ENCODE measurements at places on chromosomes 1 and 21.
A peak's percentile ranks its signal among the peaks of the same experiment; 100 is the strongest.

GRCh38 chr1:172276120-172276818 is 144.2 kb upstream of the C1orf105 start:
- DNase-seq = no peak

- no peak for DNase-seq
Observed at GRCh38 chr1:203171341-203172183, 4.1 kb downstream of the MYBPH start.

GRCh38 chr21:27301220-27301619 is 334.3 kb upstream of the ADAMTS5 start:
- no peak for DNase-seq

GRCh38 chr1:217139513-217139912 is 416.3 kb upstream of the ESRRG start:
- peak; percentile 40 for DNase-seq

GRCh38 chr1:206534552-206534951 is 27.2 kb downstream of the RASSF5 start:
- no peak for DNase-seq

- DNase-seq = no peak
Observed at GRCh38 chr1:62452951-62453350, 16.1 kb downstream of the USP1 start.

DNA sequence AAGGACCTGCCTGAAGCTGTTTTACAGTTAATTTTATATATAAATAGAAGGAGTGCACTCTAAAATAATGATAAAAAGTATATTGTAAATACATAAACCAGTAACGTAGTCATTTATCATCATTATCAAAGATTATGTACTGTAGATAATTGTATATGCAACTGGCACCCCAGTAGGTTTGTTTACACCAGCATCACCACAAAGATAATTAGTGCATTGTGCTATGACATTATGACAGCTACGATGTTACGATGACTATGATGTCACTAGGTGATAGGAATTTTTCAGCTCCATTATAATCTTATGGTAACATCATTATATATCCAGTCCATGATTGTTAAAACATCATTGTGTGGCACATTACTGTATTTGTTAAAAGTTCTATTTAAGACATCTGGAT is 185.2 kb downstream of the LBR start:
- no peak for DNase-seq

- DNase-seq = no peak
Observed at GRCh38 chr1:161910604-161911003, 113.1 kb downstream of the OLFML2B start.

- no peak for DNase-seq
Observed at GRCh38 chr21:32562915-32563314, 22.4 kb downstream of the TCP10L start.

- DNase-seq = peak; percentile 89
Observed at GRCh38 chr1:210291786-210292230, 36.9 kb upstream of the HHAT start.

DNA sequence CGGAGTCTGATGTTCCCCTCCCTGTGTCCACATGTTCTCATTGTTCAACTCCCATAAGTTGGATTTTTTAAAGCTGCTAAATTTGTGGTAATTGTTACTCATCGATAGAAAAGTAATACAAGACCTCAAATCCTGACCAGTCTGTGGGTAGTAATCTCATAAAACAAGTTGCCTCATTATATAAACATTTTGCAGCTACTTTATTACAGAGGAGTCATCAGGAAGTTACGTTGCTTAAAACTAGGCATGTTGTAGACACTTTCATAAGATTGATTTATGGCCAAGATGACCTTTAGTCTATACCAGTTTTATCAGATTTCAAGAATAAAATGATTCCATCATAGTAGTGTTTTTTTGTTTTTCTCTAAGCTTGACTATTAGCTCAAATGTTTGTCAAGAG is 208.8 kb downstream of the GIPC2 start:
- no peak for DNase-seq

DNA sequence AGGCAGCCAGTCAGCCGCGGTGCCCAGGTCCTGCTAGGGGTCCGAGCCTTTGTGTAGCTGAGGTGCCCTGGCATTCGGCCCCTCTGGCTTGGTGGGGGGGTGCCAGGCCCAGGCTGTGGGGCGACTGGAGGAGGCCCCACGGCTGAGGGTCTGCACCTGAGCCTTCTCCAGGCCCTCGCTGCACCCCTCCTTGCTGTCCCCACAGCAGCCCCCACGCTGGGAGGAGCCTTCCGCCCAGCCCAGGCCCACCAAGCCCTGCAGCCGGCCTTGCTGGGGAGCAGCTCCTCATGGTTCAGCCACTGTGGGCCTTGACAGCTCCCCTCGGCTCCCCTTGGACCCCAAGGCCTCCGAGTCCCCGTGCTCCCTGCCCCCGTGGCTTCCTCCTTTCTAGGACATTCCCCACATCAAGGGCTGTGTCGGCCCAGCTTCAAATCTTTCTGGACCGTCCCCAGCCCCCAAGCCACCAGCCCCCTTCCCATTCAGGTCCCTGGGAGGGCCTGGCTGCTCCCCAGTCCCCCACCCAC is 67.8 kb downstream of the MORN1 start:
- no peak for DNase-seq

DNA sequence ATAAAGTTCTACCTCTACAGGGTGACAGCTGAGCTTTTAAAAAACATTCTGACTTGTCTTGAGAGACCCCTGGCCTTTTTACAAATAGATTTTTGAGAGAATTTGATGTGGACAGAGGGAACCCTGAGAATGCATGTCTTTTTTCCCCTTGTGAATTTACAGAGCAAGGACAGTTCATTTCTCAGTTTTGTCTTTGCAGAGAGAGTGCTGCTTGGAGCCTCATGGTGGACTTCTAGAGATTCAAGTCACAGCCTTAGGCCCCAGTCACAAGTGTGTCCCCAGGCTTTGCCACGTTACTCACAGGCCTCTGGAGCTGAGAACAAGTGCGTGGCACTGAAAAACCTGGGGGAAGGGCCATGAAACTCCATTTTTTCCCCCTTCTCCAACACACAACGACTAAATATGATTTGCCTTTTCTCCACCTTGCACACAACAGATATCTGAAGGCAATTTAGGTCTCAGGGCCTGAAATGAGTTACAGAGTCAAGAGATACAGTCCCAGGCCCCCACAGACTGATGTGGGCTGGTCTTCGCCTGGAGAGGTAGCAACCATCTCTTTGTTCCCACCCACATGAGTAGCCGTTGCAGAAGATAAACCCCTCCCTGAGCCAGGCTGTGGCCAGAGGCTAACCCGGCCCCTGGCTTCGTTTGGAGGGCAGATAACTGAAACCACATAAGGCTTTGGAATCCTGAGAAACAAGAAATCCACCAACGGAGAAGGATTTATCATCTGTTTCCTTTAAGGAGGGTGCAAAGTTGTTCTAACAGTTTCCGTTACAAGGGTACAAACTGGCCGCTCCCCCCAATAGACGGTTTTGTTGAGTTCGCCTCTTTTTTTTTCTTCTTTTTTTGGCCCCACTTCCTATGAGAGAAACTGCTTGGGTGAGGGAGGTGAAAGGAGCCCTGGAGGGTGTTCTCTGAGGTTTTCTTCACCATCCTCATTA is 1.0 kb upstream of the PIGV start:
- peak; percentile 82 for DNase-seq

DNA sequence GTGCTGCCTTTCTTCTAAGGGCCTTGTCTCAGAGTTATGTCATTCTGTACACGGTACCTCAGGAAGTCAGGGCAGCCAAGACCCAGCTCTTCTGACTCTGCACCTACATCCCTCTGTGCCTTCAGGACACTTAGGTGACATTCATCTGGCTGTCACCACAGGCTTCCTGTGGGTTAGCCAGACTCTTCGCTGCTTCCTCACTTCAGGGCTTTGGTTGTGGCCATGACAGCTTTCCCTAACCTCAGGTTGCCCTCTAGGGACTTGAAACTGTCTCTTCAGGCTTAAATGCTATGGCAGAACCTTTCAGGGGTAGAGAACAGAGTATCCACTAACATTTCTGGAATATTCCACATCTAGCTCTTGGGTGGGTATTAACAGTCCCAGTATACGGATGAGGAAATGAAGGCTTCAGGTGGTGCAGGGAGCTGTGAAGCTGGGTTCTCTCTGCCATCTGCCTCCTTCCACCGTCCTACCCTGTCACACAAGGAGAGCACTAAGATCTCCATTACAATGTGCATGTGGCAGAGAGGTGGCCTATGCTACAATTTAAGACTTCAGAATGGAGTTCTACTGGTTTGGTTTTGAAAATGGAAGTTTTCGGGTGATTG is 9.9 kb downstream of the TSSK3 start:
- no peak for DNase-seq

GRCh38 chr1:199123615-199124014 is 484.8 kb downstream of the PTPRC start:
- no peak for DNase-seq

- no peak for DNase-seq
Observed at GRCh38 chr1:184643661-184644060, 111.0 kb downstream of the EDEM3 start.

- no peak for DNase-seq
Observed at GRCh38 chr1:26942656-26943055, 17.6 kb downstream of the KDF1 start.

GRCh38 chr1:226209307-226210059 is 14.0 kb upstream of the MIXL1 start:
- DNase-seq = no peak

DNA sequence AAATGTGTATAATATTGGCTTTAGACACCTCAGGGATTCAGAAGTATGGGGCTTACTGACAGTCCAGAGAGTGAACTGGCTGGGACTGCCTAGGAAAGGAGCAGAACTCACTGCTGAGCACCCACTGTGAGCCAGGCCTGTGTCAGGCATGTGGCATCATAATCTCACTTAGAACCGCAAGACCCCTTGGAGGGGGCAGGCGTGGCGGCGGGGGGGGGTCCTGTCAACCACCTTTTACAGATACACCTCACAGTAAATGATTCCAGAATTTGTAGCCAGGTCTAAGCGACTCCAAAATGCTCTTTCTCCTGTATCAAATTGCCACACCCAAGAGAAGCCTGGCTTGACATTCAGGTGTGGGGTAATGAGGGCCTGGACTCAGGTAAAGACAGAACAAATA is 235.5 kb downstream of the KCNH1 start:
- no peak for DNase-seq

Data from left hindlimb (tissue), 1 donor.